Stimulated activated CD8-positive, alpha-beta memory T cell treated with anti-CD3 and anti-CD28 coated beads, Interleukin-4, amount 100 ng/mL, for 4 hours (primary cell): ENCODE measurements at places on chromosomes 7 and 10.

- no peak for DNase-seq
Measured at GRCh38 chr10:488933-489215, 200.6 kb downstream of the DIP2C start.

DNA sequence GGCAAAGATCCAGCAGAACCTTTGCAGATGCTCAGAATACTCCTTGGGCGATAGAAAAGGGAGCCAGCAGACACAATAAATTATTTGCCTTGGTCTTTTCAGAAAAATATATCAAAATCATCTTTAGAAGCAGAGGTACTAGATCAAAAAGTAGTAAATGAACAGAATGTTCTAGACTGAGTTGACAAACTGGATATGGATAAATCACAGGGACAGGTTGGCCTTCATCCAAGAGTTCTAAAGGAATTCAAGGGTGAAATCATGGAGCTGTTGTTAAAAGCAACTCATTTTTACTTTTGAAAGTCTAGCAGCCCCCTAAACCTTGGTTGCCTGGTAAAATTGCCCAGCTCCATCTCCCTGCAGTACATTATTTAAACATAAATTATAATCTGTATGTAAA is 99.1 kb downstream of the PLCE1 start:
- no peak for DNase-seq

GRCh38 chr7:73973091-73973490 is 54.9 kb upstream of the ELN start:
- no peak for DNase-seq

DNA sequence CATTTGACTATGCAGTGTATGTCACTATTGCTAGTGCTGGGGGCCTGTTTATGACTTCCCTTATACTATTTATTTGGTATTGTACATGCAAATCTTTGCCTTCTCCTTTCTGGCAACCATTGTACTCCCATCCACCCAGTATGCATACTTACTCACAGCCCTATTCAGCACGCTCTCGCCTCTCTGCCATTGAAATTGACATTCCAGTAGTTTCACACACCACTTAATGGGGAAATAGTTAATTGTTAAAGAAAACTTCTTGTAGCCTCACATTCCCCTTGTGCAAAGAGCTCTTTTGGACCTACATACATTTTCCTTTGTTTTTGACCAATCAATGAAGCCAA is 9.9 kb downstream of the CLDN12 start:
- DNase-seq, result no peak
